ENCODE measurements at places on chromosomes 11 and 22.

- DNase-seq = no peak
Observed at GRCh38 chr22:35329114-35329847, 29.6 kb downstream of the TOM1 start.

GRCh38 chr11:113701491-113701890 is 4.6 kb downstream of the TMPRSS5 start:
- no peak for DNase-seq

DNA sequence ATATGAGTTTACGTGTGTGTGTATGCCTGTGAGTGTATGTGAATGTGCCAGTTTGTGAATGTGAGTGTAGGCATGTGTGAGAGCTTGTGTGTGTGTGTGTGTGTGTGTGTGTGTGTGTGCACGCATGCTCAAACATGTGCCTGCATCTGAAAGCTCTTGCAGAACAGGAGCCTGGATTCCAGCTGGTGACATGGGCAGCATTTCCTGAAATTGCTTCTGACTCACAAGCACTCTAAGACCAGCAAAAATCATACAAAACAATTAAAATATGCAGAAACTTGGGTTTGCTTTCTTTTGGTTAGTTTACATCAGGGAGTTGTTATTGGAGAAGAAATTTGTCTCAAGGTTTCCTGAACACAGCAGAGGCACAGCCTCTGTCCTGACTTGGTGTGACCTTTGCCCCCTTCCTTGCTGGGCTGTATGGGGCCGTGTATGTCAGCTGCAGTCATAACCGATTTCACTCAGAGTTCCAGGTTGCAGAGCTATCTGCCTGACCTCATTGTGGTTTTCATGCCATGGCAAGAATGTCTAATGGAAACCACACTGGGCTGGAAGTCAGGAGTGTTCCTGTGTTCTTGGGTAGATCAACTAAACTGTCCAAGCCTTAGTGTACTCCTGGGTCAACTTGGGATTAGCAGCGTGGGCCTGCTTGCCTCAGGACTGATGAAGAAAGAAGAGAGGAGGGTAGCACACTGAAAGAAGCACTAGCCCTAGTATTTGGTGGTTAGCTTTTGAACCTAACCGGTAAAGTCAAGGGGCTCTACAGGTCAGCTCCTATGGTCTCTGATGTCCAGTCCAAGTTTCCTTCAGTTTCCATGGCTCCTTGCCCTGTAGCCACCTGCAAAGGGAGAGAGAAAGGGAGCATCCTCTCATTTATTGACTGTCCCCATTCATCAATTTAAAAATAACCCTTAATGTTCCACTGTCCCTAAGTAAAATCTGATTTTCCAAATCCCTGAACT is 143.7 kb downstream of the SNX19 start:
- DNase-seq = no peak

DNA sequence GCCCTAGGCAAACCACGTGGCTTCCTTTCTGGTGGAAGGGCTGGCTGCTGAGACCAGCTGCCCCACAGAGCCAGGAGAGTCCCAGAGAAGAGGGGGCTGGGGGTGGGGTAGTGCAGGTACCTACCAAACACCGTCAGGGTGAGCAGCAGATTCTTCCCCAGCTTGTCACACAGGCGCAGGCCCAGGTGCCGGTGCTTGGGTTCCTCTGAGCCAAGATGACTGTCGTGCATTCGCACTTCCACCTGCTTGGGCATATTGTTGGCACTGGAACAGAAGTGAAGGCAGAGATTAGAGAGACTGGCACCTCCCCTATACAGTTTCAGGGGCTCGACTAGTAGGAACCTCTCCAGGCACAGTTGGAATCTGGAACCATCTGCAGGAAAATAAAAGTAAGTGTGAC is 102.1 kb downstream of the SLC1A2 start:
- DNase-seq = no peak

DNA sequence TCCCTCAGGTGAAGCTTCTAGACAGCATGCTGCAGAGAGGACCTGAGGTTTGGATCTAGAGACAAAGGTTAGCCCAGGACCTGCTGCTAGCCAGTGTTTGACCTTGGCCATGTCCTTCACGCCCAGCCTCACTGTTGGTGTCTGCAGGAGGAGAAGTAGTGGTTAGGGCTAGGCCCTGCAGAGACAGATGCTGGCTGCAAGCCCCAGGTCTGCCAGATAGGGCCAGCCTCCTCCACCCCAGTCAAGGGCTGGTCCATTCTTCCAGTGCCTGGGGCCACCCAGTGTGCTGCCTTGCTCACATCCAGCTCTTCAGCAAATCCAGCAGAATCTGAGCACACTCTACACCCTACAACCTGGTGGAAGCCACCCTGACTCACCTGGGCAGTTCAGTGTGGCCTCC is 21.5 kb upstream of the MIEF1 start:
- no peak for DNase-seq

DNA sequence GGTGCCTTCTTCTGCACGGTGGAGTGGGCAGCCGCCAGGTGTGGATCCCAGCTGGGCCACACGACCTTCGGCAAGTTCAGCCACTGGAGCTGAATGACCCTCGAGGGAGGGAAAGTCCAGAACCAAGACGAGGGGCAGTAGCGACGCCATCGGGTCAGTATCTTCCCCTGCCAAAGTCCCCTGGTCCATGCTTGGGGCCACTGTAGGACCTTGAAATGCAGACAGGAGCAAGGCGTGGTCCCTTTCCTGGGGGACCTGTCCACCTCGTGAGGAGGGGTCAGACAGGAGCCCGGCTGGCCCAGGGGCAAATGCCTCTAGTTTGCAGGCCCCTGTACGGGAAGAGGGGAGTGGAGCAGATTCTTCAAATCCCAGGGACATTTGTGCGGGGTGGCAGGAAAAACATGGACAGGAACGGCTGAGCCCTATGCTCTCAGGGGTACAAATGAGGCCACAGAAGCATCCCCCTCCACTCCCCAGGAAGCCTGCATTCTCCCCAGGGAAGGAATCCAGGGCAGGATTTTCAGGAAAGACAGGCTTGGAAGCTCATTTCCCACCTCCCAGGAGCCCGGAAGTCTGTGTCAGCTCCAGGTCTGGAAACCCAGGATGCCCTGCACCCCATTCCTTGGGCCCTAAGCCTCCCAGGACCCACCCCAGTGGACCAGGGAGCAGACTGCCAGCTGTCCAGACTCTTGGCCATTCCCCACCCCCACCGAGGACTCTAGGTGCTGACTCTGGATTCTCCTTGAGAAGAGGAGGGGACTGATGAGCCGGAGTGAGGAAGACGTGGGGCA is 6.6 kb downstream of the SHANK2 start:
- DNase-seq = no peak

- no peak for DNase-seq
Observed at GRCh38 chr11:6411594-6412031, 7.3 kb downstream of the APBB1 start.

DNA sequence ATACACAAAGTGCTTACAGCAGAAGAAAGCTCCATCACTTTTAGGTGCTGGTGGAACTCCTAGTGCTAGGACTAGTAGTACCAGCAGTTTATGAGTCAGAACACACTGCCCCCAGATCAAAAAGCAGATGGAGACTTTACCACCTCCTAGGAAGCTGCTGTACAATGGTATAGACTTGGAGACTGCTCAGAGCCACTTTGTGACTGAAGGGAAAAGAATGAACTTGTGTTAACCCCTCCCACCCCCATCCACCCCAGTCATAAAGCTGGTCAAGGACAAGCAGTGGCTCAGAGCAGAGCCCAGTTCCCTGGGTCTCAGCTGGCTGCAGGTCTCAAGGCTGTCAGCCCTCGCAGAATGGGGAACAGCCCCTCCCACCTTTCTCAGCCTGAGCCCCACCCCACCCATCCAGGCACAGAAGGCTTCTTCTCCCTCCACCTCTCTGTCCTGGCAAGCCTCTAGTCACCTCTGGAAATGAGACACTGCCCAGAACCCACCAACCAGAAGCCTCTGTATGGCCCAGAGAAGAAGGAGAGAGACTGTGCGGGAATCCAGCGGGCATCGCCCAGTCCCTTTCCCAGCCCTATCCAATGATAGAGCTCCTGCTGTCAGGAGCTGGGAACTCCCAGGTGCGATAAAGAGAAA is 23.8 kb downstream of the PACSIN2 start:
- no peak for DNase-seq

- DNase-seq = no peak
Observed at GRCh38 chr11:114496915-114497314, 57.6 kb downstream of the REXO2 start.

DNA sequence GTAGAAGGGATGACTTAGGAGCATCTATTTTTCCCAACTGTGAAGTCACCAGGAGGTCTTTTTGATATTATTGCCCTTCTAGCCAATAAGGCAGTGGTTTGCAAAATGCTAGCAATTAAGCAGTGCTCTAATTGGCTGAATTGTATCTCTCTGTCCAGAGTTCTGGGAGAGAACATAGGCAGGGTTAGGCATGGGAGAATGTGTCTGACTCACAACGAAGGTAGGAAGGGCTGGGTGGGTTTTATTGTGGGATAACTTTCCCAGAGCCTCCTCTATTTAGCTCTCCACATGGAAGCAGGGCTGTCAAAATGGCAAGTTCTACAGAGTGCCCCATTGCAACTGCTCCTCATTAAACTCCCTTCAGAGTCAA is 415.9 kb upstream of the CADM1 start:
- no peak for DNase-seq
